ENCODE measurements at places on chromosomes 6 and 20.

GRCh38 chr6:162372106-162372505 is 355.5 kb downstream of the PRKN start:
- no peak for DNase-seq

DNA sequence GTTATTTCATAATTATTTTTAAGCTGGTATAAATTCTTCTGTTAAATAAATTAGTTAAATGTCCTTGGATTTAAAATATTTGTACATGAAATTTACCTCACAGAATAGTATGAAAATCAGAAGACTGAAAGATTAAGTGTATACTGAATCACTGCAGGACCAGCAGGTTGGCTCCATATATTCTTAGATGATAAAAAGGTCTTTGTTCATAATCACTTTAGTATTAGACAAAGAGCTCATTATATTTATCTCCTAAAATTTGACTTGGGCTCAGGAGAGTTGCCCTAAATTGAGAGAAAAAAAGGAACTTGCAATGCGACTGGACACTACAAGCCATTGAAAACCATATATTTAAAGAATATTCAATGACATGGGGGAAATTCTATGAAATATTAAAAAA is 766.4 kb upstream of the CITED2 start:
- no peak for DNase-seq

DNA sequence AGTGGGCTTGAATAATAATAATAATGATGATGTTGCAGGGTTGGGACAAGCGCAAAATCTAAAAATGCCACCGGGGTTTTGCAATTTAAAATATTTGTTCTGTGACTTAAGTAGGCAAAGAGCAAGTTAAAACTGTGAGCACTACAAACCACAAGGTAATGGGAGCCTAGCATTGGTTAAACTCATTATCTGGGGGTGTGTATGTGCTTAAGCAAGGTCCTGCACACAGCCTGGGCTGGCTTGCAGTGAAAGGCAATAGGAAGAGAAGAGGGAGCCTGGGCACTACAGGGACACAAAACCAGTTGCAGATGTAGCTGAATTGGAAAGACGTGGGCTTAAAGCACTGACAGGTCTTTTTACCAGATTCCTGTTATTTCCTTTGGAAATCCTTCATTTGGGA is 11.7 kb downstream of the SIM1 start:
- DNase-seq, result no peak

DNA sequence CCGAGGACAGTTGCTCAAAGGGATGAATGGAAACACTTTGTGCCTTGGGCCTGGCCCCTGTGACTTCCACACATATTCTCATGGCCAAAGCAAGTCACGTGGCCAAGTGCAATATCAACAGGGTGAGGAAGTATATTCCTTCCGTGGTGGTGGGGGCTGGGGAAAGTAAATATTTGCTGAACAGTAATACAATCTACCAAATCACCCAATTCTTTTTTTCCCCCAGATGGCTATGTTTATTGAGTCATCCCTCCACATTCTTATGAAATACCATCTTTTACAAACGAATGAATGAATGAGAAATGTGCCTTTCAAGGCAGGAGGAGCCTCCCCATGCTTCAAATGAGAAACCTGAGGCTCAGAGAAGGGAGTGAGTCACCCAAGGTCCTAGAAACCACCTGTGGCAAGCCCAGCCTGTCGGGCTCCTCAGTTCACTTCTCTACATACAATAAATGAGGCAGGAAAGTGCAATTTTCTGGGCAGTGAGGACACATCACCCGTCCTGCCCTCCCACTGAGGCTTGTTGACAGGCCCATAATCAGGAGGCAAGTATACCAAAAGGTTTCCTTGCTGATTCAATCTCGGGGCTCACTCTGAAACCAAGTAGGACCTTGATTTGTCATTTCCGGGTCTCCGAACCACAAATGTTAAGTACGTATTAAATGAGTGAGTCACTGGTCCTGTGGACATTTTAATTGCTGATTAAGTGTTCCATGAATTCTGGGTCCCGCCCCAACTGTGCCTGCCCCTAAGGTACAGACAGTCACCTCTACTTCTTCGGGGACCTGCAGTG is 25.3 kb upstream of the TOP1 start:
- peak; percentile 80 for DNase-seq

DNA sequence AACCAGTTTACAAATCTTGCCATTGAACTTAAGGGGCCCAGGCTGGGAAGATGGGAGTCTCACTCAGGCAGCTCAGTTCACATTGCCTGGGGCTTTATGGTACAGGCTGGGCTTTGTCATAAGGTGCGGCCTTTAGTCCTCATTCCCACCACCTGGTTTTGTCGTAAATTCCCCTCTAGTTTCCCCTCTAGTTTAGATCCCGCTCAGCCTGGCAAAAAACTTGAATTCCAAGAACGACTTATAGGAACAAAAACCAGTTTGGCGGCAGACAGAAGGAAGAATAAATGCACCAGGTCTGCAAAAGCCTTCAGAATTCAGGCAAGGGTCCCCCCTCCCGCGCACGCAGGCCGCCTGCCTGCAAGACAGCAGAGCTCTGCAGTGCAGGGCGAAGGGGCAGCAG is 4.1 kb downstream of the BMP7 start:
- DNase-seq, result no peak

- no peak for DNase-seq
Observed at GRCh38 chr6:108161724-108162282, 4.0 kb upstream of the NR2E1 start.

- DNase-seq, result no peak
Observed at GRCh38 chr6:121549736-121550135, 114.3 kb downstream of the GJA1 start.

GRCh38 chr6:45697605-45698004 is 318.1 kb downstream of the CLIC5 start:
- no peak for DNase-seq

- no peak for DNase-seq
Observed at GRCh38 chr6:151118461-151119123, 121.2 kb upstream of the AKAP12 start.

GRCh38 chr6:91970700-91971099 is 1383.8 kb upstream of the MAP3K7 start:
- no peak for DNase-seq

DNA sequence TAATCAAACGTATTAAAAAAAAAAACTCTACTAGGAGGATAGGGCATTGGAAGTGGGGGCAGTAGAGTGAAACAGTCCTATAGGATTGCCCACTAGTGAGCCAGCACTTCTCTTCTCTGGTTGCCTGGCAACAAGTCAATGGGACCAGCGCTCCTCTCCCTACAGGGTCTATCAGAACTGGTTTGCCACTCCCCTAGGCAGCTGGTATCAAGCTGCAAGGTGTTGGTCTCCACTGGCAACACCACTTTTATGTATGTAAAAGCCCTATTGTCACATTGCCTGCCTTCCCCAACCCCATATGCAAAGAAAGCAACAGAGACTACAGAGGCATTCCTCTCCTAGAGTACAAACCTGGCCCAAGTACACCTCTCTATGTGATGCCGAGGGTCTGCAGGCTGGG is 166.9 kb upstream of the MCHR2 start:
- no peak for DNase-seq

- no peak for DNase-seq
Observed at GRCh38 chr20:46607191-46607848, 43.9 kb downstream of the SLC13A3 start.

DNA sequence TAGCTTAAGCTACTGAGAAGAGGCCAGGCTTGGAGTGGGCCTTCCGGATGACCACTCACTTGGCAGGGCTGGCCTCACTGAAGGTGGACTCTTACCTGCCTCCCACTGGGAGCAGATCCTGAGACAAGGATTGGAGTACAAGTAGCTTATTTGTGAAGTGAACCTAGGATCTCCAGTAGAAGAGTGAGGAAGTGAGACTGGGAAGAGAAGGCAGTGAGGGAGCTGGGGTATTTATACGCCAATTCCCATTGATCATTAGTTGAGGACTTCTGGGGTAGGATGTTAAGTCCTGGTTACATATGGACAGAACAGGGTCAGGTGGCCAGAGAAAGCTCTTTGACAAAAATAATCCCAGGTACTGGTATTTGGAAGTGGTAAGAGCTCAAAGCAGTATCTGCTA is 32.3 kb upstream of the RNF24 start:
- DNase-seq, result no peak

GRCh38 chr6:135438907-135439535 is 58.5 kb downstream of the AHI1 start:
- no peak for DNase-seq

GRCh38 chr20:4046926-4047325 is 31.6 kb upstream of the RNF24 start:
- no peak for DNase-seq

GRCh38 chr20:45157962-45158361 is 16.7 kb upstream of the PI3 start:
- no peak for DNase-seq

GRCh38 chr20:49352751-49353150 is 74.9 kb upstream of the ZNFX1 start:
- DNase-seq, result no peak

DNA sequence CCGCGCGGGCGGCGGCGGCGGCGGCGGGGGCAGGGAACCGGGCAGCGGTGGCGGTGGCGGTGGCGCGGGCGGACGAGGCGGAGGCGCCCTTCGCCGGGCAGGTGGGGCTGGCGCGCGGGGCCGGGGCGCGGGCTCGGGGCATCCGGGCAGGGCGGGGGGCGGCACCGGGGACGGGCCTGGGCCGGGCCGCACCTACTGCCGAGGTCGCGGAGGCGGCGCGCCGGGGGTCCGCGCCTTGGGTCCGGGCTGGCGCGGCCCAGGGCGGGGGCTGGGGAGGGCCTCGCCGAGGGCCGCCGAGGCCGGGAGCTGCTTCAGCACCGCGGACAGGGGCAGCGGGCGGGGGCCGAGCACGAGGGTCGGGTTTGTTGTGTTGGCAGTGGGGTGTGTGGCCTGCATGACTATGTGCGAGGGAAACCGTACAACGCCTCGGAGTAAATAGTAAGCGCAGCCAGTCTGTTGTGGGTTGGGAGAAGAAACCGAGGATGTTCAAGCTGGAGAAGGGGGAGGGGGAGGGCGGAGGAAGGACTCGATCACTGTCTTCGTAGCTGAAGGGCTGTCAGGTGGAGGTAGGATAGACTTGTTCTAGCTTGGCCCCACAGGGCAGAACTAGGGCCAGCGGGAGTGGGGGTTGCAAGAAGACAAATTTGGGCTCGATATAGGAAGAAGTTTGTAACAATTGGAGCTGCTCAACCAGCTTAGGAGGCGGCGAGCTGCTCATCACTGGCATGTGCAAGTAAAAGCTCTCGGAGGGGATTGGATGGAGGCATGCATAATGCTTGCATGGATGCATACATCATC is 593 bp downstream of the MMP24 start:
- no peak for DNase-seq

DNA sequence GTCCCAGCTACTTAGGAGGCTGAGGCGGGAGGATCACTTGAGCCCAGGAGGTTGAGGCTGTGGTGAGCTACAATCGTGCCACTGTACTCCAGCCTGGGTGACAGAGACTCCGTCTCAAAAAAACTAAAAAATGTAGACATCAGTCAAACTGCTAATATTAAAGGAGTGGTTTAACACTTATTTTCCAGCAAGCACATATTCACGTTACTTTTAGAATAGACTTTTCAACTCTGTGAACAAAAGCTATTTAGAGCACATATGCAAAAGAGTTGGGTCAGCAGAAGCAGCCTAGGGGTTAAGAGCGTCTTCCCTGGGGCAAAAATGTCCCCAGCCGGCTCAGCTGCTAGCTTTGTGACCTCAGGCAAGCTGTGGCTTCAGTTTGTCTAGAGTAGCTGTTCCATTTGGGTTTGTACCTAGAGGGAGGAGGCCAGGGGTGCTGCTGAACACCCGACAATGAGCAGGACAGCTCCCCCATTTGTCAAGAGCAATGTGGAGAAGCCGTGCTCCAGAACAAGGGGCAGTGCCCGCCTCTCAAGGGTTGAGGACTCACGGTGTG is 62.5 kb upstream of the PTGIS start:
- DNase-seq, result no peak

DNA sequence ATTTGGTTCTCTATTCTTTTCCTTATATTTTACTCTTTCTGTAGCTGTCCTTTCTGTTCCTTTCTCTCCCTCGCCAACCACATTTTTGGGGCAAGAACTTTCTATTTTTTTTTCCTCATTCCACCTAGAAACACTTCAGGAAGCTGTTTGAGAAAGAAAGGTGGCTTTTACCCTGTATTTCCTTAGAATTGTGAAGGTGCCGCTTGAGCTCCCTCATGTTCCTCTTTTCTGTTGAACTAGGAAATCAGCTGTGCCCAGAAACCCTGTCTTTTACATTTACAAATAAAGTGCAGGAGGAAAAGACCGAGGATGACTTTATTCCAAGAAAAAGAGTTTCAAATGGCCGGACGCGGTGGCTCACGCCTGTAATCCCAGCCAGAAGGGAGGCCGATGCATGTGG is 38.2 kb downstream of the OR2B2 start:
- DNase-seq, result no peak

DNA sequence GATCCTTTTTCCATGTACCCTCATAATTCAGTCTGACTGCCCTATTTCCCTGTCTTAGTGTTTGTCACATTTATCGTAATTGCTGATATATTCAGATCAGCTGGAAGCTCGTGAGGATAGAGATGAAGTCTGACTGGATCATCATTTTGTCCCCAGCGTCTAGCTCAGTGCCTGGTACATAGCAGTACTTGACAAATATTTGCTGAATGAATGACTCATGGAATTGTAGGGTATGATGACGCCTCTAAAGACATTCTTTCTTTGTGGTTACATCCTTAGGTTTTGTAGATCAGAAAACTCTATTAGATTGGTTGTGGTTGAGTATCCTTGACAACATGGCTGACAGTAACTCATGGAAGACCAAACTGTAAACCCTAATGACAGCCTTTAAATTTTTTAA is 68.9 kb downstream of the MTHFD1L start:
- DNase-seq, result no peak

- no peak for DNase-seq
Observed at GRCh38 chr20:18585134-18585533, 2.7 kb upstream of the DTD1 start.

- no peak for DNase-seq
Observed at GRCh38 chr20:2752567-2753460, 47.6 kb downstream of the CPXM1 start.

GRCh38 chr20:8073024-8073832 is 53.7 kb upstream of the TMX4 start:
- DNase-seq, result no peak

DNA sequence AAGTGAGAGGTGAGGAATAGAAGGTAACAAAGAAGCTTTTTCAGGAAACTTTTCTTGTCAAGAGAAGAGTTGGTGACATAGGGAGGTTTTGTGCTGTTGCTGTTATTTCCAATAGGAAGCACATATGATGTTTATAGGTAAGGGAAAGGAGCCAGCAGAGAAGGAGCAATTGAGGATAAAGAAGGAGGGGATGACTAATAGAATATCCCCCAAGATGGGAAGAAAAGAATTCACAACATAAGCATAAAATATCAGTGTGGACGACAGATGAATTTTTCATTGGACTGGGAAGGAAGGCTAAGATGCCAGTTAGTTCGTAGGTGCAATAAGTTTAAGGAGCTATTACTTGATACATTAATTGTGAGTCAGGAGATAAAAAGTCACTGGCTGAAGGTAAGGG is 8.5 kb upstream of the BEND6 start:
- DNase-seq, result no peak

- DNase-seq, result no peak
Observed at GRCh38 chr6:83480470-83480869, 31.9 kb upstream of the PRSS35 start.

GRCh38 chr6:17899491-17899890 is 87.9 kb downstream of the KIF13A start:
- DNase-seq, result no peak

All from breast epithelium (tissue), 4 donors.